Fibroblast of skin of back (primary cell): ENCODE measurements at places on chromosomes 13 and 19.

GRCh38 chr19:51660975-51661600, 14.5 kb upstream of the SIGLEC14 start:
- DNase-seq: peak; percentile 71

GRCh38 chr19:15374105-15374651, 5.4 kb downstream of the AKAP8 start:
- no peak for DNase-seq

DNA sequence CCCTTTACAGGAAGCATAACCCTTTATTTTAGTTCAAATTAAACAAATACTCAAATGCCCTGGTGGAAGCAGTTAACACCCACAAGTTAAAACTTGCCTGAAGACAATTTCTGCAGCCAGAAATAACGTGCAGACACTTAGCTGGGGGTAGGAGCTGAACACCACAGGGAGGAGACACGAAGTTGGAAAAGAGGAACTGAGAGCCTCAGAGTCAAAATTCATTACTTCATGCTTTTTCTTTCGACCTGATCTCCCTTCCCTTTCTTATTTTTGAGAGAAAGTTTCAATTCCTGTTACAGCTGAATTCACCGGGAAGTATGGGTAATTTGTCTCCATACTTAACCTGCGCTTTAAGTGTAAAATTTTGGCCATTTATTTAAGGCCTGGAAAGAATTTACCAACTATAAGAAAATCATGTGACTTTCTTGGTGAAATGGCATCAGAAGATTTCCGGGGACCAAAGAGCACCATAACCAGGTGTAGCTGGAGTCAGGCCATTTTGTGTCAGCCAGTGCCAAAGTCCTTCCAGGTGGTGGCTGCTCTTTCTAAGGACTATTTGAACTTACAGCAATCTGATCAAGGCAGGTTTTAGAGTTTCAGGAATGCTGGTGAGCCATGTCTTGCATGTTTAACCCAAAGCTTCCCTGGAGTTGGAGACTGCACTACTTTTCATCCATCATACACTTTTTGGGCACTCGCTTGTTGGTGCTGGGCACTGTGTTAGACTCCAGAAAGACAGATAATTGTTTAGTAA, 46.5 kb upstream of the RCBTB2 start:
- DNase-seq: no peak

GRCh38 chr19:29328586-29328985, 115.6 kb upstream of the UQCRFS1 start:
- no peak for DNase-seq

GRCh38 chr19:33795370-33796163, 1.1 kb upstream of the KCTD15 start:
- DNase-seq: peak; percentile 88

DNA sequence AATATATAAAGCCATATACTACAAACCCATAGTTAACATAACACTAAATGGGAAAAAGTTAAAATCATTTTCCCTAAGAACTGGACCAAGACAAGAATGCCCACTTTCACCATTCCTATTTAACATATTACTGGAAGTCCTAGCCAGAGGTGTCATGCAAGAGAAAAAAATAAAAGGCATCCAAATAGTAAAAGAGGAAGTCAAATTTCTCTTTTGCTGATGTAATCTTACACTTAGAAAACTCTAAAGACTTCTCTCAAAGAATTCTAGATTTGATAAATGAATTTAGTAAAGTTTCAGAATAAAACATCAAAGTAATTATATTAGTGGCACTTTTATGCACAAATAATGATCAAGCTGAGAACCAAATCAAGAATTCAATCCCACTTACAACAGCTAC, 678.9 kb upstream of the SLITRK5 start:
- no peak for DNase-seq

GRCh38 chr19:51441410-51442390, 16.6 kb downstream of the SIGLEC8 start:
- no peak for DNase-seq

GRCh38 chr13:111925146-111925875, 141.6 kb upstream of the SOX1 start:
- no peak for DNase-seq

DNA sequence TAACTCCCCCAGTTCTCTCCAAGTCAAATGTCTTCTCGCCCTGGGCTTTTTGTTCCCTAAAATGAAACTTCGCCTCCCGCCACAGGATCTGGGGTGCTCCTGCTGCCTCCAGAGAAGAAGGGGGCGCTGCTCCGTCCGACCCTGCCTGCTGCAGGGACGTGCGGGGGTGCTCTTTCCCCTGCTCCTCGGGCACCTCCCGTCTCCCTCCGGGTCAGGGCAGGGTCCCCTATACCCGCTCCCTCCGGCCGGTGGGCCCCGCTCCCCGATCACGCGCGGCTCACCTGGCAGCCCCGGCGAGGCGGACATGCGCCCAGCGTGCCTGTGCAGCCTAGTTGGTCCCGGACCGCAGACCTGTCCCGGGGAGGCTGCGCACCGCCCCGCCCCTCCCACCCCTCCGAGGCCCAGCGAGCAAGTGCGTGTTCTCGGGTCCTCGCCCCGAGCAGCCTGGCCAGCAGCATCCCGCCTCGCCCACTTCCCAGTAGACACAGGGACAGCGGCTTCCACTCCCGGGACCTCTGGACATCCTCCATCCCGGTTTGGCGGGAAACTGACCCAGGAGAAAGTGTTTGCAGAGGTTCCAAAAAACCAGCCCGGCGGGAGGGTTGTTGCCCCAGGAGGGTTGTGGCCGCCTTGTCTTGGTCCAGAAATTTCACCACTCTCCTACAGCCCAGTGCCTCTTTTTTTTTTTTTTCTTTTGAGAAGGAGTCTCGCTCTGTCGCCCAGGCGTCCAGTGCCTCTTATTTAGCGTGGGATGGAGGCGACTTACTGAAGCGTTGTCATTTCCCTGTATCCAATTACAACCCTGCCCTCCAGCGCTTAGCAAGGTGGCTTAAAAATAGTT, at the start of gene OXGR1:
Gene OXGR1 (minus strand): TSS at position 460 of the 841 bp plus-strand sequence. CDS start 6,717 bp downstream, outside the sequence.
- DNase-seq: no peak

DNA sequence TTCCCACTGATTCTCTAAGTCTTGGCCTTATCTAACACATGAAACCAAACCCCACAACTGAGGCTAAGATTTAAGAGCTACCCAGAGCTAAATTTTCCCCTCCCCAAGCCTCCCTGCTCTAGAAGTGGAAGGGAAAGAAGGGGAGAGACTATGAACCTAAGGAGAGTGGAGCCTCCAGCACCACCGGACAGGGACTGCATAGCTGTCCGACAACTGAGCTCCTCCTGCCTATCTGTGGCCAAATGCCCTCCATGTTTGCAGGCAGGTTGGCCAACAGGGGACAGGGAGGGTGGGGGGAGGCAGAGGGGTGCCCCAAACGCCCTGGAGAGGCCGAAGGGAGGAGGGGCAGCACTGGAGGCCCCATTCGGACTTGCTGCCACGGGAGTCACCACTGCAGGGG, 6.0 kb upstream of the NAPA start:
- no peak for DNase-seq

DNA sequence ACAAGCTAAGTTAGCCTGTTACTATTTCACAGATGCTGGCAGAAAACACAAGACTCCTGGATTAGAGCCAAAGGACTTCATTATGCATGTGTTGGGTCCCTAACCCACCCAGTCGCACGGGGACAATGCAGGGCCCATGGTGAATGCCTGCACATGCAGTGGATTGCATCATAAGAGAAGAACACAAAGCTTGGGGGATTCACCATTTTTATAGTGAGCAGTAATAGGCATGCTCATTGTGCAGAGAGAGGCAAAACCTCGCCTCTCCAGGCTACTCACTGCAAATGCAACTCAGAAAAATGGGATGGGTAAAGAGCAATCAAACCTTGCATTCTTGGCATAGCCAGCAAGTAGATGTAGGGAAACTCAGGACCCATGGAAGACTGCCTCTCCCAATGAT, 115.8 kb downstream of the DIAPH3 start:
- DNase-seq: peak; percentile 9

DNA sequence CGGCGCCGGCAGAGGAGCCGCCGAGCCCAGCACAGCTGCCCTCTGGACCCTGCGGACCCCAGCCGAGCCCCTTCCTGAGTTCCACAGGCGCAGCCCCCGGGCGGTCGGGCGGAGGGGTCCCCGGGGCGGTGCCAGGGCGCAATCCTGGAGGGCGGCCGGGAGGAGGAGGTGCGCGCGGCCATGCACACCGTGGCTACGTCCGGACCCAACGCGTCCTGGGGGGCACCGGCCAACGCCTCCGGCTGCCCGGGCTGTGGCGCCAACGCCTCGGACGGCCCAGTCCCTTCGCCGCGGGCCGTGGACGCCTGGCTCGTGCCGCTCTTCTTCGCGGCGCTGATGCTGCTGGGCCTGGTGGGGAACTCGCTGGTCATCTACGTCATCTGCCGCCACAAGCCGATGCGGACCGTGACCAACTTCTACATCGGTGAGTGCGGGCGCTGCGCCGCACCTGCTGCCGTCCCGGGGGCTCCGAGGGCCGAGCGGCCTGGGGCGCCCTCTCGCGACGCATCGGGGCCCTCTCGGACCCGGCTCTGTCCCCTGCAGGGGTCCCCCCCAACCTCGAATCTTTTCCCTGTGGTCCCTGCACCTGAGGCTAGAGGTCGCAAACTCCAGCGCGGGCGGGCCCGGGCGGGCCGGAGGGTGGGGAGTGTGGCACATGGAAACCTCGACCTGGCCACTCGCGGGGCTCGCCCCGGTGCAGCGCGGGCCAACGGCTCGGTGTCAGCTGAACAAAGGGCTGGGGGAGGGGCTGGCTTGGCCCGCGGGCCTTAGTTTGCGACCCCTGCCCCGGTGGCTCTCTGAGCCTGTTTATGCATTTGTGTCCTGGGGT, at the start of gene KISS1R:
Gene KISS1R (plus strand): TSS at position 11 of the 829 bp plus-strand sequence. CDS start 170 bp downstream, at position 181.
- DNase-seq: no peak

DNA sequence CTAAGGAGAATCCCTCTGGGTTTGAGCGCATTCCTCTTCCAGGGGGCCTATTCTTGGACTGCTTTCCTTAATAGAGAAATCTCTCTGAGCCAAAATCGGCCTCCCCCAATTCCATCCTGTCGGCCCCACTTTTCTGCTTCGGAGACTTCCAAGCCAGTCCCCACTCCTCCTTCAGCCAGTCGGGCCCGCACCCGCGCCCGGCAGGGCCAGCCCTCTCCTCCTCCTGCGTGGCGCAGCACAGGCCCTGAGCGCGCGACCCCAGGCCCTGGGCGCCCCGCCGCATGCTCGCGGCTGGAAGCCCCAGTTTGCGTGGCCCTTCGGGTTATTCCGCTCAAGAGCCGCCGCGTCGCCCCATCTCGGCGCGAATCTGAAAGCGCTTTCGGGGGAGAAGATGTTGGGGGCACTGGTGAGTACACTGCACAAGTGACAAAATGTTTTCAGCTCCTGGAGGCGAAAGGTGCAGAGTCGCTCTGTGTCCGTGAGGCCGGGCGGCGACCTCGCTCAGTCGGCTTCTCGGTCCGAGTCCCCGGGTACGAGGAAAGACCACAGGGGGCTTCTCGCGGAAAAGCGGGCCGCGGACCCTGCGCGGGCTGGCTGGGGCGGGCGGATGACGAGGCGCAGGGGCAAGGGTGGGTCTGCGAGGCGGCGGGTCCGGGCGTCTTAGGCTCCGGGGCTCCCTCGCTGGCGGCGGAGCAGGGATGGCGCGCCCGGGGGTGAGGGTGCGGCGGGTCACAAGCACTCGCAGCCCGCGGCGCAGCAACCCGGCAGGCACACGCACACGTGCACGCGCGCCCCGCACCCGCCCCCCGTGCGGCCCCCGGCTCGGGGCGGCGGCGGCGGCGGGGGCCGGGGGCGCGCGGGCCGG, at the start of gene IL17D:
Gene IL17D (plus strand): TSS at position 785 of the 865 bp plus-strand sequence. CDS start 303 bp downstream, outside the sequence.
- no peak for DNase-seq

DNA sequence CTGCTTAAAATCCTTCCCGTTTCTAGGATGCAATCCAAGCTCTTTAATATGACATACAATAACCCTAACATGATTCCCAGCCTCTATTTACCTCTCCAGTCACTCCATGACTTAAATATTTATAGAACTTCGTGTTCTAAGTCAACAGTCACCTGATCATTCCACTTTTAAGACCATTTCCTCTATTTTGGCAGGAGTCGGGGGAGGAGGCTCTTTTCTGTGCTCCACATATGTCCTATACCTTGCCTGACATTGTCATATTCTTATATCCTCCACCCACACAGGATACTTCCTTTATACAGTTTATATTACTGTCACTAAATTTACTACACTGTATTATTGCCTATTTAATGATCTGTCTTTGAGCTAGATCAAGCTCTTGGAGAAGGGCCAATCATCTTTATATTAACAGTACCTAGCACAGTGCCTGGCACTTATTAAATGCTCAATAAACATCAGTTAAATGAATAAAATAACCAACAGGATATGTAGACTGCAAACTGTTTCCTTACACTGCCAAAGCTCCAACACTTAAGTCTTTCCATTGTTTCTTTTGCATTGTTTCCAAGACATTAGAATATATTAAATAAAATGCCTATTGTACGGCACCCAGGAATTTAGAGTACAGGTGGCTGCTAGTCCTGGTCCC, 2.7 kb downstream of the ARGLU1 start:
- DNase-seq: no peak

DNA sequence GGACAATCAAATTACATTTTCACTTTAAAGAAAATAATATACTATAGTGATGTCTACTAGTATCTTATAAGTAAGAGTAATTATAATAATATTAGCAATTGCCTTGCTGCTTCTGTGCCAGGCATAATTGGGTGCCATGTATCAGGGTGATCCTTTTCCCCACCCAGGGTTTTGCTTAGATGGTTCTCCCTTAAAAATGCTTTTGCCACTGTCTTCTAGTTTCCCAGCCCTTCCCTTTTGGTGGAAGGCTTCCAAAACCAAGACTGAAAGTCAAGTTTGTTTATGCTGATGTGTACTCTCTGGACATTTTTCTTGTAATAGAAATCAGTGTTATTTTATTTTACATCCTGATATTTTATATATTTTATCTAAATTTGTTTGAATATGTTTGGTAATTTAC, 77.8 kb downstream of the ITGBL1 start:
- peak; percentile 27 for DNase-seq

- peak; percentile 100 for DNase-seq
These were observed at the start of gene GPR108 for GRCh38 chr19:6737284-6737872. TSS of gene GPR108 (minus strand) at chr19:6737580. CDS start at chr19:6737576, 4 bp downstream.

DNA sequence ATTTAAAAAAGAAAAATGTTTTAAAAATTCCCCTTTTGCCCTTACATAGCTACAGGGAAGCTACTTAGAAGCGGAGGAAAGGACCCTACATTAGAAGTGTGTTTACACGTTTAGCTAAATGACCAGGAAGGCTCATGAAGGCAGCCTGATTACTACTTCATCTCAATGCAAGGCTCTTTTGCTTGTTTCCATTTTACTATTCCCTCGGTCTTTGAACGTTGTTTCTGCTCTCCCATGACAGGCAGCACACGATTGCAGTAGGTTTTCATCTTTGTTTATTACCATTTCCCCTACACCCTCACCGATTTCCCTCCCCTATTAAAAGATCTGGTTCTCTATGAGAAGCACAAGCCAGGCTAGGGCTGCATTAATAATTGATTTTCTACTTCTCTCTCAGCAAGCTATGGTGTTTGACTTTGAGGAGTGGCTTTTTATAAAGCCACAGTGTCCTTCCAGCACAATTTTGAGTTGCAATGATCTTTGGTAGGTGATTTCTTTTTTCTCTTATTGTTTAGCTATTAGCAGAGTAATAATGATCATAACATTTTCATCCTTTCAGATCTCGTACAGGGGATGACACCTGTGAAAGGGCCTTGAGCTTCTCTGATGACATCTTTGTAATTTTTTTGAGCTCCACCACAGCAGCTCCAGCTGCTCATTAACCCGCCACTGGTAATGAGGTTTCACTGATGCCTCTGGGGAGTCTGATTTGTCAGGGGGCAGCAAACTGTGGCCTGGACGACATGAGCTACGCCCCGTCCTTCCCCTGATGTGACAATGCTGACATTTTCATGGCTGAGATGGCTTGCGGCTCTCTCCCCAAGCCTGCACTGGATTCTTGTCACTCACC, 670.3 kb downstream of the UQCRFS1 start:
- no peak for DNase-seq

- peak; percentile 91 for DNase-seq
These were observed 22.0 kb downstream of the ITGBL1 start for GRCh38 chr13:101474419-101474957.

- DNase-seq: no peak
These were observed 18.8 kb downstream of the ZC3H4 start for GRCh38 chr19:47094557-47095475.
